ENCODE measurements at places on chromosomes 13 and 19. TPM values are rescaled to one million over a fixed set of nuclear protein-coding genes. Genes with fewer than 3 reads are reported as not detected.
A peak's percentile ranks its signal among the peaks of the same experiment; 100 is the strongest.

DNA sequence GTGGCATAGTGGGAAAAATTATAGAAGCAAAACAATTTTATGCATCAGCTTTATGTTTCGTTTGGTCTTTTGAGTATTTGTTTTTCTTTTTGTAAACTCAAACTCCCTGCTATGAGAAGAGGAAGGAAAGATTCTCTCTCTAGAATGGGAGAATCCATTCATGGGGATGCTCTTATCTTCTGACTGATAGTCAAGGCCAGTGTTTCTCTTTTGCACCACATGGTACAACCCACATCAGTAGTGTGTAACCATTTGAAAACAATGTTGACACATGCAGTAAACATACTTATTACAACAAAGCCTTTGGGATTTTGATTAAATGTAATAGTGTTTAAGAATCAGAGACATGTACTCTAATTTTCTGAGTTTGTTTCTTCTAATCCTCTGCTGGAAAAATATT is 490.5 kb downstream of the MYO16 start:
- H3K4me1 ChIP-seq, result no peaks in the 10 kb centered on the region
- no peaks in the 10 kb centered on the region for H3K27me3 ChIP-seq
- no peak overlapping the region for H3K4me3 ChIP-seq
- DNase-seq, result no peak

DNA sequence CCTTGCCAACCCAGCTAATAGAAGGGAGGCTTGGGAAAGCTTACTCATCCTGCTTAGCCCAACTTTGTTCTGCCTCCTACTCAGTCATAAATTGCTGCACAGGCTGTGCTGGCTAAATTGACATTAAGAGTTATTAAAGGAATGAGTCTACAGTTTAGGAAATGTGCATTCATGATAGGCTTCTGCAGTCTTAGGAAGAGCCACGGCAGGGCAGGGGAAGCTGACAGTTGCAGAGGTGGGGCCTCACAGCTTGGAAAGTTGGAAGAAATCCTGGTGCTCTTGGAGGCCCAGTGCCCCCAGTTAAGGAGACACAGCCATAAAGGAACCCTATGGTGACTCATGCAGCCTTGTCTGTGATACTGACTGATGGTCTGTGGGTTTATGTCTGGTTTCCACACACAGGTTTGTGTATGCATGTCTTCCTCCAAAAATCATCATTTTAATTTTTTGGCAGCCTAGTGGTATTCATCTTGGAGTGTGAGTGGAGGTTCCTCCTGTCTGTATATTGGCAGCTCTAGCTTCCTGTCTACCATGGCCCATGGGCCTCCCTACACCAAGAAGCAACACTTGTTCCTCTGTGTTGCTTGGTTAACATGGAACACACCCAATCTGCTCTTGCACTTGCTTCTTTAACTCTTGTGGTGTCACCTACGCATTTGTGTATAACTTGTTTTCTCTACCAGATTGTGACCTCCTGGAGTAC is 135.0 kb upstream of the KL start:
- no peak overlapping the region for H3K27ac ChIP-seq
- H3K4me1 ChIP-seq, result no peaks in the 10 kb centered on the region
- peak; percentile 70 for DNase-seq

DNA sequence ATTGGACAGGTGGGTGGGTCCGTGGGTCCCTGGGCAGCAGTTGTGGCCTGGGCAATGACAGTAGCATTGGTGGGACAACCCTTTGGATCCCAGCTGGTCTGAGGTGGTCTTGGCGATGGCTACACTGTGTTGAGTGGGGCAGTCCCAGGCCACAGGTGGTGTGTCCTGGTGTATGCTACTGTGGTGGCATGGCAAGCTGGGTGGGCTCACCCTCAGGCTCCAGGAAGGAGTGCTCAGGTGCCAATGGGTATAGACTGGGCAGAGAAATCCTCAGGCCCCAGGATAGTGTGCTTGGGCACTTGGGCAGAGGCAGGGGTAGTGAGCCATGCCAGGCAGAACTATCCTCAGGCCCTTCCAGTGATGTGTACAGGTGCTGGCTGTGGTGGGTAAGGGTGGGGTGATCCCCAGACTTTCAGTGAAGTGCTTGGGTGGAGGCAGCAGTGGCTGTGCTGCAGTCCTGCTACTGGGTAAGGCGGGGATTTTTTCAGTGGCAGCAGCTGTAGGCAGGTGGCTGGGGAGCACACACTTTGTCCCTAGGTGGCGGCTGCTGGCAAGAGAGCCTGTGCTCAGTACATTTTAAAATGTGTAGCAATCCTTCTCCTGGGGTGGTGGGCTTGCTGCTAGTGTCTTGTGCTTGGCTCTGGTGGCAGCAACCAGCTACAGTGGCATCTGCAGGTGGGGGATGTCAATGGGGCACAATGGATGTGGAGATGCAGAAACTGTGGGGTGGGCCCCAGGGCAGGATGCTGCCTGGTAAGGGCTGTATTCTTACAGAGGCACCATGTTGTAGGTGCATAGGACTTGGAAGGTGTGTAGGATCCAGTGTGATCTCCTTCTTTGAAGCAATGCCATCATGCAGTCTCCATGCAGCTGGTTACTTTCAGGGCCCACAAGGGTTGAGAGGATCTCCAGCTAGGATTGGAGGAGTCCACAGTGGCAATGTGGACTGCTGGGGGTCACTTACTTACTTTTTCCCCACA is 64.9 kb downstream of the DNAJC3 start:
- H3K4me3 ChIP-seq, result no peak overlapping the region
- no peaks in the 10 kb centered on the region for H3K36me3 ChIP-seq
- no peak overlapping the region for H3K27ac ChIP-seq

- H3K27ac ChIP-seq, result no peak overlapping the region
- no peaks in the 10 kb centered on the region for H3K36me3 ChIP-seq
- no peaks in the 10 kb centered on the region for H3K4me1 ChIP-seq
- DNase-seq, result peak; percentile 46
- no peak overlapping the region for H3K4me3 ChIP-seq
Observed at GRCh38 chr13:105773863-105774538, 761.5 kb downstream of the EFNB2 start.

DNA sequence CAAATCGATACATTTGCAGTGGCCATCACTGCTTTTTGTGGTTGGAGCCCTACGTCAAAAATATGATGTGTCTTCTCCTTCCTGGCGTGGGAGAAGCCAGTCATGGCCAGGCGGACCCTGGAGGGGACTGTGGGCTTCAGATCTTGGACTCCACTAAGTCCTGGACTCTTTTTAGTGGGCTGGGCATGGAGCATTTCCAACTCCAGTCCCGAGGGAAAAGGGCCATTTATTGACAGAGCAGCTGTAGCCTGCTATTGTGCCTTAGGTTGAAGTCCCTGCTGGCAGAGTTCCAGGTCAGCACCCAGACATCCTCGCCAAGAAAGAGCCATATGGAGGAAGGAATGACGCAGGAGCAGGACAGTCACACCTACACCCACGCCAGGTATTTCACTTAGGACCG is 179.2 kb upstream of the ZNF507 start:
- DNase-seq, result no peak
- H3K27ac ChIP-seq, result no peak overlapping the region
- no peaks in the 10 kb centered on the region for H3K36me3 ChIP-seq
- no peaks in the 10 kb centered on the region for H3K4me1 ChIP-seq

GRCh38 chr13:102606537-102607309 is 9.9 kb downstream of the TPP2 start:
- no peaks in the 10 kb centered on the region for H3K4me1 ChIP-seq
- peaks cover 2% of the 10 kb centered on the region for H3K36me3 ChIP-seq
- no peak overlapping the region for H3K4me3 ChIP-seq
- no peak for DNase-seq

DNA sequence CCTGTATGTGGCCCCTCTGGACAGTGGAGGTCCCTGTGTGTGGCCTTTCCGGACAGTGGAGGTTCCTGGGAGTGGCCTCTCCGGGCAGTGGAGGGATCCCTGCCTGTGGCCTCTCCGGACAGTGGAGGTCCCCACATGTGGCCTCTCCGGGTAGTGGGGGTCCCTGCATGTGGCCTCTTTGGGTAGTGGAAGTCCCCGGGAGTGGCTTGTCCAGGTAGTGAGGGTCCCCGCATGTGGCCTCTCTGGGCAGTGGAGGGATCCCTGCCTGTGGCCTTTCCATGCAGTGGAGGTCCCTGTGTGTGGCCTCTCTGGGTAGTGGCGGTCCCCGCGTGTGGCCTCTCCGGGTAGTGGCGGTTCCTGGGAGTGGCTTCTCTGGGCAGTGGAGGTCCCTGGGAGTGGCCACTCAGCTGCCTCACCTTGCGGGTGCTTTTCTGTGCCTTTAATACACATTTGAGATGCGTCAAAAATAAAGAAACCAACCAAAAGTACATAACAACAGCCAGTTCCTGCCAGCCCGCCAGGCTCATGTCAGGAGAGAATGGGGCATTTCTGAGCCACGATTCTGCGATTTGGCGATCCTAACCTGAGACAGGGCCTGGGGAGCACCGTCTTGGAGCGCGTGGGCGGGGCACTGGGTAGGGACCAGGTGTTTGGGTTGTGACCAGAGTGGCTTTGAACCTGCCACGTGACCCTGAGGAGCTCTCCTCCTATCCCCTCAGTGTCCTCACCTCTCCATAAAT is 194.7 kb downstream of the ZNF536 start:
- no peak overlapping the region for H3K27ac ChIP-seq
- no peaks in the 10 kb centered on the region for H3K36me3 ChIP-seq
- H3K4me1 ChIP-seq, result peaks cover 6% of the 10 kb centered on the region
- H3K27me3 ChIP-seq, result no peaks in the 10 kb centered on the region
- H3K4me3 ChIP-seq, result no peak overlapping the region

- no peaks in the 10 kb centered on the region for H3K36me3 ChIP-seq
- no peak overlapping the region for H3K27ac ChIP-seq
- H3K4me3 ChIP-seq, result no peak overlapping the region
- H3K27me3 ChIP-seq, result no peaks in the 10 kb centered on the region
- no peak for DNase-seq
- H3K4me1 ChIP-seq, result no peaks in the 10 kb centered on the region
Observed at GRCh38 chr13:87376081-87376480, 295.1 kb upstream of the SLITRK5 start.

DNA sequence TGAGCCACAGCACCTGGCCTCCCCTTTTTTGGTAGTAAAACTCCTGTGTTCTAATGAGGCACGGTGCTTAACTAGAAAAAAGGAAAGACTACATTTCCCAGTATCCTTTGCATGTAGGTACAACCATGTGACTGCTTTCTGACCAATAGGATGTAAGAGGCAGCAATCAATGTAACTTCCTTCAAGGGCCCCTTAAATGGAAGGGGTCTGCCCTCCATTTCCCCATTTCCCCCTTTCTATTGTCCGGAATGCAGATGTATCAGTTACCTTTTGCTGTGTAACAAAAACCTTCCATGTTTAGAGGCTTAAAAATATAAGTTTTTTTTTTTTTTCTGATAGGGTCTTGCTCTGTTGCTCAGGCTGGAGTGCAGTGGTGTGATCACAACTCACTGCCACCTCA is 2.2 kb downstream of the GPR32 start:
- H3K27ac ChIP-seq, result no peak overlapping the region
- no peaks in the 10 kb centered on the region for H3K4me1 ChIP-seq
- H3K4me3 ChIP-seq, result no peak overlapping the region

DNA sequence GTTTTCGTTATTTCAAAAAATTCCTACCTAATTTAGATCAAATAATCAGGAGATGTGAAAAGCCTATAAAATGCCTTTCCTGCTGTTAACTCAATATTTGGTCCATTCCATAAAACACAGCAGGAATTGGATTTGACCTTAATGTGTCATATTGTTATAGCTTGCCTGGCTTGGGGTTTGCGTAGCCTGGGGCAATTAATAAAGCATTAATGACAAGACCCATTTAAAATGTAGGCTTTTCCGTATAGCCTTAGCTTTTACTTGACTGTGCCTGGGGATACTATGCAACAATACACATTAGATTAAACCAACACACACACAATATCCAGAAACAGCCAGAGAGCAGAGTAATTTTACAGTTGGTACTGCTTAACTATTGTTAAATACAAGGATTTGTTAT is 117.2 kb upstream of the MAB21L1 start:
- DNase-seq, result no peak
- H3K4me3 ChIP-seq, result no peak overlapping the region
- H3K36me3 ChIP-seq, result no peaks in the 10 kb centered on the region

DNA sequence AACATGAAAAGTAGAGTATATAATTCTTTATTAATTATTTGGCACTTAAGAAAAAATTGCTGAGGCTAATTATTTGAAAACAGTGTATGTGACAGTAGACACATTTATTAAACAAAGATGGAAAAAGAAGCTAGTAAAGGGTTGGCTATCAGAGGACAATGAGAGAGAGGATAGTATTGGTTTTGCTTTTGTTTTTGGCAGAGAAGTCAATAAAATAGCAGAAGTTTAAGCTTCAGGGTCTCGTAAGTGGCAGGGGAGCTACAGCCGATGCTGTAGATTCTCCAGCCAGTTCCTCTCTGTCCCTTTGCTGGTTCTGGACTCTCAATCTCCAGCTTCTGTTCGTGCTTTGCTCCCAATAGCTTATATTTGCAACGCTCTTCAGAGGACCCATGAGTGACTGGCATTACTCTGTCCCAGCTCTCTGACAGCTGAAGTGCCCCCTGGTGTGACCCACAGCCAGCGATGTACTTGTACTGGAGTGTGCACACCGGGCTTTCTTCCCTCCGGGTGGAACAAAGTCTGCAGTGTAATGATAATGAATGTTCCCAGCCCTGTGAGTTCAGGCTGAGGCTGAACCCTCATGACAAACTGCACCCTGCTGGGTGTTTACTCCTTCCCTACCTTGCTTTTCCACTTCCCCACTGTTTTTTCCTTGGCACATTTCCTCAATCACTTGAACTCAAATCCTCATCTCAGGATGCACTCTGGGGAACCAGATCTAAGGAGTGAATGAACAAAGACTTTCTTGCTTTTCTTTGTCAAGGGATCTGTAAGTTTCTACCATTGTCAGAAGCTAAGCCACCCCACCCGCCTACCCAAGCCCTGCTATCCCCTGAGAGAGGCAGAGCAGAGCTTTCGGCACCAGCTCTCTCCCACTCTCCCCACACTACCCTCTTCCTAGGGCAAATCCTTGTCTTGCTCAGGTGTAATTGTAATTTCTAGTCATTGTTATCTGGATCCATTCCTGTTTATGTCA is 254.8 kb downstream of the LHFPL6 start:
- H3K27ac ChIP-seq, result no peak overlapping the region
- no peaks in the 10 kb centered on the region for H3K27me3 ChIP-seq
- no peaks in the 10 kb centered on the region for H3K36me3 ChIP-seq
- no peaks in the 10 kb centered on the region for H3K4me1 ChIP-seq
- no peak overlapping the region for H3K4me3 ChIP-seq

DNA sequence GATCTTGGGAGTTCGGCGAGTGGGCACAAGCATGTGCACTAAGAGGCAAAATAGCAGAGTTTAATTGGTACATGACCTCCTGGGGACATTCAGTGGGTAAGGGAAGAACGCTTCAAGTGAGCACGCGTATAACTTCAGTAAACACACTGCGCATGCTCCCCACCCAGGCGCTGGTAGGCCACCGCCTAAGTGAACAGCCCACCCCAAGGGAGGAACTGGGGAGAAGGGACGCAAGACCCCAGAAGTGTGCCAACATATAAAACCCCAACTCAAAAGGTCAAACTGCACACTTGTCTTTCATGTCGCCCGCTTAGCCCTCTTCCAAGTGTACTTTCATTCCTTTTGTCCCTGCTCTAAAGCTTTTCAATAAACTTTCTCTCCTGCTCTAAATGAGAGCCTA is 10.5 kb upstream of the NTN5 start:
- no peak overlapping the region for H3K4me3 ChIP-seq
- no peak for DNase-seq
- H3K4me1 ChIP-seq, result peaks cover 20% of the 10 kb centered on the region
- H3K27me3 ChIP-seq, result no peaks in the 10 kb centered on the region
- no peak overlapping the region for H3K27ac ChIP-seq

- no peak overlapping the region for H3K4me3 ChIP-seq
- no peak overlapping the region for H3K27ac ChIP-seq
- peak; percentile 74 for DNase-seq
- H3K4me1 ChIP-seq, result peaks cover 7% of the 10 kb centered on the region
Observed at GRCh38 chr19:48997972-48998371, 4.3 kb downstream of the RUVBL2 start.

CDX2 gene
- polyA plus RNA-seq, result 60.6 TPM

FCHO1 gene
- 1.9 TPM for polyA plus RNA-seq

ZNF563 gene
- 9.7 TPM for polyA plus RNA-seq

PRSS57 gene
- polyA plus RNA-seq, result not detected

All from hepatocyte (in vitro differentiated cells).